HT1080 (cell line): ENCODE measurements at places on chromosomes 16 and 17. TPM values are rescaled to one million over a fixed set of nuclear protein-coding genes. Genes with fewer than 3 reads are reported as not detected.

GRCh38 chr16:57533431-57534336, 2.7 kb downstream of the CCDC102A start:
- no peak for DNase-seq

- DNase-seq, result no peak
Measured at GRCh38 chr16:57473176-57473840, 10.8 kb downstream of the POLR2C start.

DNA sequence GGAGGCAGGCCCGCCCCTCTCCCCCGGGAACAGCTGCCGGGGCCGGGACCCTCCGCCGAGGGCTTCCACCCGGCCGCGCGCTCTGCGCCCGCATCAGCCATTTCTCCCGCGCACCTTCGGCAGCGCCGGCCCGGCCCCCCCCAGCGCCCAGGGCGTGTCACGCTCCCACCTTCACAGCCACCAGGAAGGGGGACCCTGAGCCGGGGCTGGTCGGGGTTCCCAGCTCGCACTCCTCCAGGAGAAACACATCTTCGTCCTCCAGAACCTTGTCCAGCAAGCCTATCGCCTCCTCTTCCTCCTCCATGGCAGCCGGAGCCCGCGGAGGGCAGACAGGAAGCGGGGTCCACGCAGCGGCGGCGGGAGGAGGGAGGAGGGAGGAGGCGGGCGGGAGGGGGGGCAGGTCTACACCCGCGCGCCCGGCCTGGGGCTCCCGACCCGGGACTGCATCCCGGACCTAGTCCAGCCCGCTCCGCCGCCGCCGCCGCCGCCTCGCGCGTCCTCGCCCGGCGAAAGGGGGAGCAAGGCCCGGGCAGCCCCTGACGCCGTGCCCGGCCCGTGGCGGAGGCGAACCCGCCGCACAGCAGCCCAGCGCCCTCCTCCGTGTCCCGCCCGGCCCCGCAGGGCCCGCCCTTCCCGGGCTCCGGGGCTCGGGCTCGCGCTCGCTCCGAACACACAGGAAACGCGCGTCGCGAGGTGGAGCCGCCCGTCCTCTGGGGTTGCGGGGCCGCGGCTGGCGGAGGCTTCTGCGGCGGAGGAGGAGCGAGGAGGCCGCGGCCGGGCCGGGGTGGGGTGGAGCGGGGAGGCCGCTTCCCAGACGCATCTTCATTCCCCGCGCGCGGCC, 70.8 kb downstream of the ABR start:
- peak; percentile 28 for DNase-seq

GRCh38 chr17:16155536-16155935, 59.8 kb downstream of the NCOR1 start:
- DNase-seq, result no peak

- DNase-seq, result no peak
Measured at GRCh38 chr17:5672815-5673430, 88.6 kb upstream of the NLRP1 start.

Gene GUCY2D
- not detected in 2 replicates for total RNA-seq

Gene CEP131
- total RNA-seq, result 10.4 and 11.3 TPM in 2 replicates

Gene OR1F1
- total RNA-seq, result not detected in 2 replicates

Gene CTRB1
- not detected in 2 replicates for total RNA-seq

Gene IGF2BP1
- 18.5 and 18.6 TPM in 2 replicates for total RNA-seq

Gene CDC42EP4
- 27.2 and 37.0 TPM in 2 replicates for total RNA-seq
